Stimulated activated effector memory CD8-positive, alpha-beta T cell treated with anti-CD3 and anti-CD28 coated beads, Interleukin-12 subunit alpha, Interleukin-12 subunit beta, amount 100 ng/mL, for 72 hours (primary cell): ENCODE measurements at places on chromosomes 12 and 14.

GRCh38 chr12:116551952-116552772 lies 7.0 kb upstream of the MAP1LC3B2 start:
- DNase-seq = no peak

DNA sequence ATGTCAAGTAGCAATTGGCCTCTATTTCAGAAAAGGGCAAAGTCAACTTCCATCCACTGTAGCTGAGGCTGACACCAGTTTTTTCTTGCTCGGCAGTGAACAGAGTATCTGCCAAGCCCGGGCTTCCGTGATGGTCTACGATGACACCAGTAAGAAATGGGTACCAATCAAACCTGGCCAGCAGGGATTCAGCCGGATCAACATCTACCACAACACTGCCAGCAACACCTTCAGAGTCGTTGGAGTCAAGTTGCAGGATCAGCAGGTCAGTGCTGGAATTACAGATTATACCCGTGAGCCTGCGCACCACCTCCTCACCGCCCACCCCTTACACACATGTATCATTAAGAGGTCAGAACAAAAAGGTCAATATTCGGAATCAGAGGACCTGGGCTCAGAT lies 19.4 kb downstream of the EVL start:
- DNase-seq = no peak

GRCh38 chr12:2679068-2679815 lies 115.5 kb upstream of the FKBP4 start:
- DNase-seq = peak; percentile 28

- DNase-seq = no peak
These were observed 5.8 kb downstream of the MARK3 start for GRCh38 chr14:103391048-103391447.

- DNase-seq = peak; percentile 38
These were observed 3.8 kb downstream of the ETV6 start for GRCh38 chr12:11653215-11653753.

DNA sequence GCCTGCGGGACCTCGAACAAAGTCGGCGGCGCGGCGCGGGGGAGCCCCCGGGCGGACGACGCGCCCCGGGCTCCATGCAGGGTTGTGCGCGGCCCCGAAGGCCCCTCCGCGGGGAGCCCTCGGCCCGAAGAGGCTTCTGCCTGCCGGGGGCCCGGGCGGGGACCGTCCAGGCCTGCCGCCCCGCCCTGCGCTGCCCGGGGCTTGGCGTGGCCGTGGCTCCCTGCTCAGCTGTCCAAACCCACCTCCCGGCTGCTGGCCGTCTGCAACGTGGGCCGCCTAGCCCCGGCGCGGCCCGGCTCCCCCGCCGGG lies 670 bp downstream of the DYRK2 start:
- DNase-seq = peak; percentile 73

DNA sequence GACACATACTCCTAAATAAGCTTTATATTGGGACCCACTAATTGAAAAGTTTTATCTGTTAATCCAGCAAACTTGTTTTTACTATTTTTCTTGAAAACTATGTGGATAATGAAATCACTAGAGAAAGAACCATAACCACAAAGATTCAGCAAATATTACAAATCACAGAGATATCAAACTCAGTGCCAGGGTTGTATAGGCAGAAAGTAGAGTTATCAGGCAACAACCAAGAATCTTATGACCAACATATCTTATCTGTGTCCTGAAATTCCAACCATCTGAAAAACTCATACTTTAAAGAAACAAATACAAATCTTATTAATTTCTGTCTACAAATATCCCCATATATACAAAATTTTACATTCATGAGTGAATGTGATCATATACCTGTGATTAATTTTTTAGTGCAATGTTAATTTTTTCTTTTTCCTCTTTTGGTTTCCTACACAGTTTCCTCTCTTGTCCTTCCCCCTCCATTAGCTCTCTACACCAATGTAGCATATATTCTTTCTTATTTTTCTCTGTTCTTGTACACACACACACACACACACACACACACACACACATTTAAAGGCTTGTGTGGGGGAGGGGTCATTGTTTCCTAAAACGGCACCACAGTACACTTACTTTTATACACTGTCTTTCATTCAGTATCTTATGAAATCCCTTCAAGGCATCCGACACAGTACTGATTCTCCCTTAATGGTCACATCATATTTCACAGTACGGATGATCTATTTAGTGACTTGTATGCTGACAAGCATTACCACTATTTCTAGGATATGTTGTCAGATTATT lies 18.6 kb downstream of the AMN1 start:
- DNase-seq = no peak
